ENCODE measurements at places on chromosomes 11 and 22.

DNA sequence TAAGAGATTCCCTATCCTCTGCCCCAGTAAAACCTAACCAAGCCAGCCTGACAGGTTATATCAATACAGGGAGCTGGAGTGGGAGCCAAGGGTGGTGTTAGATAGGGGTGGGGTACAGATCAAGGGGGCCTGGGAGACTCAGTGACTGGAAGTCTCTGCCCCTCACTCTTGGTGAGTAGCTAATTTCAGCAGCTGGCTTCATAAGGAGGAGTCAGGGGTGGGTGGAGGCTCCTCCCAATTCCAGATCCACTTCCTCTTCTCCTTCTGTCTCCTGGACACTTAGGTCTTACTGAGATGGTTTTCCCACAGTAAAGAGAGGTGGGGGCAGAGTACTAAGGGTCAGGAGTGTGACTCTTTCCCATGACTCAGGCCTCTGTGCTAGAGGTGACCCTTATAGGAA is 1.1 kb upstream of the VSIG2 start:
- DNase-seq, result no peak

GRCh38 chr11:38788561-38788960 is 2190.5 kb upstream of the RAG2 start:
- no peak for DNase-seq

- DNase-seq, result no peak
These were observed 17.9 kb downstream of the KCNE3 start for GRCh38 chr11:74449369-74449931.

DNA sequence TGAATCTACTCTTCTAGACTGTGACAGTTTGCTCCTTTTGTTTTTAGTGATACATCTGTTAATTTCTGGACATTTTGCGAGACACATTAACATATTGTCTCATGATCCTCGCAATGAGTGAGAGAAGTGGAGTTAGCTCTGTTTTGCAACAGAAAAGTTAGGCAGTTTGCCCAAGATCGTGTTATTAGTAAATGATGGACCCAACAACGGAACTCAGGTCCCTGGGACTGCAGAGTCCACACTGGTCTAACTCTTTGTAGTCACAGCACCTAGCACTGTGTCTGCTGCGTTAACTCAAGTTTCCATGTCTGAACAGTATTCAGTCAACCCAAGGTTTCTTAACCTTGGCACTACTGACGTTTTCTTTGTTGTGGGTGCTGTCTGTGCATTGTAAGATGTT is 3.2 kb downstream of the DEPDC7 start:
- DNase-seq, result no peak

DNA sequence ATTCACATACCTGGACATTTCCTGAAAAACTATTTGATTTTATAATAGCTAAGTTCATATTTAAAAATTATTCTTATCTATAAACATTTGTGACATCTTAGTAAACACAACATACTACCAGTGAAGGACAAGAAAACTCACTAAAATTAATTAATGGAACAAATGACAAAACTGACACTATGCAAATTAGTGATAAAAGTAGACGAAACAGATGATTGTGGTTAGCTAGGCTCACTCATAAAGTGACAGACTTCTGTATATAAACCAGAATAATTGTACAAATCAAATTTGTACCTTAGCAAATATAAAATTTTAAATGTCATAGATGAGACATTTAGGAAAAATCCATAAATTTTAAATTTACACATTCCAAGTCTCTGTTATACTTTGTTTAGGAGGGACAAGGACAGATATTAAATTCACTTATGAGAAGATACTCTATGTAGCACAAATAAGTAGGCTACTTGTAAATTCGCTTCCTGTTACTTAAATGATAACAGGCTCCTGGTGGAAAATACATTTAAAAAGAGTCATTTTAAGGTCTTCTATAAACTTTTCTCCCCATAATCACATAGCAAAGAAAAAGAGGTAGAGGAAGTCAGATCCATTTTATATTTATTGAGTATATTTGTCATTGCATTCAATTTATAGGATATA is 81.2 kb downstream of the KIF18A start:
- no peak for DNase-seq

GRCh38 chr11:78331711-78332110 is 85.9 kb downstream of the GAB2 start:
- no peak for DNase-seq

- no peak for DNase-seq
These were observed 12.0 kb upstream of the MUC6 start for GRCh38 chr11:1048375-1049070.

DNA sequence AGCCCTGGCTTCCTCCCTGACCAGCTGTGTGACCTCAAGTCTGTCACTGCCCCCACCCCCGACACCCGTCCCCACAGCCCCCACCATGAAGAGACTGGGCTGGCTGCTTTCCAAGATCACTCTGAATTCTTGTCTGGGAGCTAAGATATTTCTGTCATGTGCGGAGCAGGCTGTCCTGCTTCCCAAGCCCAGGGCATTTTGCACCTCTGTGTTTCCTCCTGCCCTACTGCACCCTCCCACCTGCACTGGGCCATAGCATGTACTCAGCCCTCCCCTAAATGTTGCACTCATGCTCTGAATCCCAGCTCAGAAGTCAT is 30.3 kb upstream of the MYEOV start:
- no peak for DNase-seq

DNA sequence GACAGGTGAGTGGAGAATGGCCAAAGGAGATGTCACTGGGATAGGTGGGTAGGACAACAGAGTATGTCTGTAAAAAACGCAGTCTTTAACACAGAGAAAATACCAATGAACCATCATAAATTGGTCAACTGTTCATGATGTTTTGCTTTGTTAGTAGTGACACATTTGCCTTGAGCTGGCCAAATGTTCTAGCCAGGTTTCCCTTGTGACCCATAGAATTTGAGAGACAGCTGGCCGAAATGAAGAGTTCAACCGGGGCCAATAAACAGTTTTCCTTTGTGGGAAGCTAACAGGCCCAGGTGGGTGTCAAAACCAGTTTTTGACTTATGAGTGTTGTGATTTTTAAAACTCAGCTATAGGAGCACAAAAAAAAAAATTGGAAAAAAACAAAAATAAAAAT is 116.6 kb upstream of the BID start:
- DNase-seq, result no peak

DNA sequence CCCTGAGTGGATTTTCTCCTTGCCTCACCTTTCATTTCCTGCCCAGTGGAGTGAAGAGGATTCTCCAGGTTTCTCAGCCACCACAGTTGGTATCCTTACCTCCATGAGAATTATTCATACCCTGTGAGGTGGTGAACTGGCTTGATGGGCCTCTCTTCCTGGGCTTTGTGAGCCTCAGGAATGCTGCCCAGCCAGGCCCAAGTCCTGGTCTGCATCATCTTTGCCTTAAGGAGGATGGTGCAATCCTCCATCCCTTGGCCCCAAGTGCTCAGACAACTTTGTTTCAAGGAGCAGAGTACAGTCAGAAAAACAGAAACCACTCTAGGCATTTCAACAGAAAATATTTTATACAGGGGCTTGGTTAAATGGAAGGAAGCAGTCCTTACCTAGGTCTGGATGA is 114.2 kb upstream of the CADM1 start:
- DNase-seq, result no peak

DNA sequence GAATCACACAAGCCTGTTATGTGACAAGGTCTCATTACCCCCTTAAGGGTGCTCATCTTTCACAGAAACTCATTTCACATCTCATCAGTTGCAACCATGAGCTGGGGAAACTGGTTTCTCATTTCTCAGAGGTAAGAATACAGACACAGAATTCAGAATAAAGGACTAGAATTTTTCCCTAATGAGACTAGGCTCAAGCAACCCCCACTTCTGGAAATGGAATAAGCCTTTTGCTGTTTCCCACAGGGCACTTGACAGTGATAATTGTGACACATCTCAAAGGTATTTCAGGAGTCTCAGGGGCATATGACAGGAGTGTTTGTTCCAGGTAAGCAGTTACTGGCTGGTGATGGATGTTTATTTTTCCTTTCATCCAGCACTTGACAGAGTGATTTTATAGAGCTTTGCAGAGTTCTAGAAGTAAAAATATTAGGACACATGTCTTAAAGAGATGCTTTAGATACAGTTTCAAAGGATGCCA is 112.9 kb upstream of the DDI1 start:
- DNase-seq, result no peak

- no peak for DNase-seq
These were observed 57.0 kb downstream of the PDE3B start for GRCh38 chr11:14700593-14700992.

GRCh38 chr11:304915-305843 is 2.4 kb upstream of the IFITM2 start:
- no peak for DNase-seq

GRCh38 chr11:116509551-116509950 is 263.2 kb downstream of the BUD13 start:
- DNase-seq, result no peak

DNA sequence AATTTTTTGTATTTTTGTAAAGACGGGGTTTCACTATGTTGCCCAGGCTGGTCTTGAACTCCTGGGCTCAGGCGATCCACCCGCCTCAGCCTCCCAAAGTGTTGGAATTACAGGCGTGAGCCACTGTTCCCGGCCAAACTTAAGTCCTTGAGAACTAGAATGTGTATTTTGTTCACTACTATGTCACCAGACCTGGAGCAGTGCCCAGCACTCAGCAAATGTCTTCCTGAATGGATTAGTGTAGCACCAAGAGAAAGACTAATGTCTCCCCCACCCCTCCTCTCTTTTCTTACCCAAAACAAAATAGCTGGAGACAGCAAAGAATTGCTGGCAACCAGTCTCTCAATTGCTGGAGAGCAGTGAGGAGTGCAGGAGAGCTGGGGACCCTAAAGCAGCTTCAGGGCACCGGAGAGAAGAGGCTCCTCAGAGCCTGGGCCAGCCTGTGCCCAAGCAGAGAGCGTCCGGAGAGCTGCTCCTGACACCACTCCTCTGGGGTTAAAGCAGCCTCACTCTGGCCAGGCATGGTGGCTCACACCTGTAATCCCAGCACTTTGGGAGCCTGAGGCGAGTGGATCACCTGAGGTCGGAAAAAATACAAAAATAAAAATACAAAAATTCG is 14.9 kb downstream of the SLC25A18 start:
- no peak for DNase-seq

DNA sequence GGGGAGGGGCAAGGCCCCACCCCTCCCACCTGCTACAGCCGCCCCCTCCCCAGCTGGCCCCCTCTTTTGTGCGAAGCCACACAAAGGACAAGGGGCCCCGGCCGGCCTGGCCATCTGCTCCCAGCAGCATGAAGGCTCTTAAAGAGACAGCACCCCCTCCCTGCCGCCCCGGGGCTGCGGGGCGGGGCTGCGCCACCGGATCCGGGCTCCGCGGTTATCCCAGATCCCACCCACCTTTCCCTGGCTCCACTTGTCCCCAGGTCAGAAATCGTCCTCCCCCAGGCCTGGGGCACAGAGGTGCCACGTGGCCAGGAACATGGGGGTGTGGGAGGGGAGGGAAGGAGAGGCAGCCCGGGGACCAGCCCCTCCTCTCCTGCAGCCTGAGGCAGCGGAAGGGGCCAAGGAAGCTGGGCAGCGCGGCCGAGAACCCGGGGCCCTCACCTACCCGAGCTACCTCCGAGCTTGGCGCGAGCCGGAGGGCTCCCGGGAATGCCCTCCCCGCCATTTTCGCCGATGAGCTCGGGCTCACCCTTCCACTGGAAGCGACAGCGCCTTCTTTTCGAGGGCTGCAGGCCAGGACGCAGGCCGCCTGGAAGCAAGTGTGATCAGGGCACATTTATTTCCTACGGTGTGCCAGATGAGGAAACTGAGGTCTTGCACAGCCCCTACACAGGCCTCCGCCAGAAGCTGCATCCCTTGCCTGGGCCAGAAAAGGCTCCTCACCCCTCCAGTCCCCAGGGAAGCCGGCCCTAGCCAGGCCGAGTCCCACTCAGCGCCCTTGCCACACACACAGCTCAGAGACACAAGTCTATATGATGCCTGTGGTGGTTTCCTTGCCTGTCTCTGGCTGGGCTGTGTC is 2.5 kb upstream of the RCOR2 start:
- no peak for DNase-seq

DNA sequence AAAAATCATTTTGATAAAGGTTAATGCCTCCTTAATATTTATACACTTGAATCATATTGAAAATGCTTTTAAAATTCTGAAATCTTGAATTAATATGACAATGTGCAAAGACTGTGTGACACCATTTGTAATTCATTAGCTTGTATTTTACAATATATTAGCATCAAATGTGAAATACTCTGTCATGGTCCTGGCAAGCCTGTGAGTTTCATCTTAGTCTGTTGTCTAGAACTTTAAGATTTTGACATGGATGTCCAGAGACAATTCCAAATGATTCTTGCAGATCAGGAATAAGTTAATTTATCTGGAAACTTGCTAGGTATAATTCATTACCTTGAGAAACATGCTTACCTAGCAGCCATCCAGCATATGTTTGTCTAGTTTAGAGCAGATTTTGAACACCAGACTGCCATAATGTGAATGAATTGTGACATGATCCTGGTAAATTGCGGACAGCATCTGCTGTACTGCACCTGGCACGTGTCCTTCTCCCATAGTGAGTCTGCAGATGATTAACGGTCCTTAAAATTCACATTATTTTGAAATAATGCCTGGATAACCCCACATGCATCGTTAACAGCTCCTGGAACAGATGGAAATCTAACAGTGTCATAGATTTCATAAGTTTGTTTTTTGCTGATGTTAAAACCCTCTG is 34.5 kb upstream of the DEUP1 start:
- DNase-seq, result no peak

DNA sequence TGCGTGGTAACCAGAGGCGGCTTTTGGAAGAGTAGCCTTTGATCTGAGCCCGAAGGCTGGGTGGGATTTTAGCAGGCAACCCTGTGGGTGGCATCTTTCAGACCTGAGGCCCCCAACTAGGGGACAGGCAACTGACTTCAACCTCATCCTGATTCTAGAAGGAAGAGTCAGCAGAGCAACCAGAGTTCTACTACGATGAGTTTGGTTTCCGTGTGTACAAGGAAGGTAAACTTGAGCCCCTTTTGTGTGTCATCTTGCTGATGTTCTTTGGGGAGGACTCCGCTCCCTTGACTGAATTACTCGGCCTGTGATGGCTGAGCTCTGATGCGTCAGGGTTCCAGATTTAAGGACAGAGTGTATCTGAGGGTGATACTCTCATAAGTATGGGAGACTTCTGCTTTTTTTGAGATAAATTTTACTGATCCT is 31.6 kb downstream of the SGSM3 start:
- DNase-seq, result no peak

GRCh38 chr11:33802194-33802950 is 28.1 kb upstream of the FBXO3 start:
- no peak for DNase-seq

GRCh38 chr22:31680861-31681341 is 18.9 kb upstream of the PISD start:
- no peak for DNase-seq

- DNase-seq, result no peak
These were observed 27.1 kb upstream of the ACR start for GRCh38 chr22:50710886-50711285.

- no peak for DNase-seq
These were observed 149.8 kb downstream of the MPPED1 start for GRCh38 chr22:43561415-43562178.
